ENCODE measurements at places on chromosomes 5 and 9. TPM values are rescaled to one million over a fixed set of nuclear protein-coding genes. Genes with fewer than 3 reads are reported as not detected.

DNA sequence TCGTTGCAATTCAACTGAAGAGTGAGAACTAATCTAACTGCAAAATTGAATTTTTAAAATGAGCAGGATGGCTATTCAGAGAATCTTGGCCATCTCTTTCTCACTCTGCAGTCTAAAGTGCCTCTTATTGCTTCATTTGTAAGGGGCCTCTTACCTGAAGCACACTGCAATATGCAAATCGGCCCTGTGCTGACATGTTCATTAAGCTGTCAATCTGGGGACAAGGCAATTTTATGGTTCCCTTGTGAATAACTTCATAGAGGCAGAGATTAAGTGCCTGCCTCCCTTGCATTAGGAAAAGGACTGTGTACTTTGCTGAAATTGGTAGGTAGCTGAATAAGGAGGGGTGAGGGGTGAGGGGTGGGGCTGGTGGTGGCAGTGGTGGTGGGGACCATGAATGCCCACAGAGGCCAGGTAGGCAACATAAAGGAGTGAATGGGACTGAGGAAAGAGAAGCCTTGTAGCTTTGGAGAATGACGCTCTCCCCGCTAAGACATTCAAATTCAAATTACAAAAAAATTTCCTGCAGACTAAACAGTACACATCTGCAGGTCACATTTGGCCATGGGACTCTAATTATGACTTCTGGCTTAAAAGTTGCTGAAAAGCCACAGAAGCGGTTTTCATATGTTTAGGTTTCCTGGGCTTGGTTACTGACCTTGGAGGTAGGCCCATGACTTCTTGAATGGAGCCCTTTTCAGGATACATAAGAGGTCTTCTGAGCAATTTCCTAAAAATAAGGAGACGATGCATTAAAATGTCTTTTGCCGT, 25.0 kb downstream of the TNFSF8 start:
- DNase-seq = peak; percentile 95

- DNase-seq = peak; percentile 58
Measured at GRCh38 chr5:123512611-123513461, 859 bp downstream of the CSNK1G3 start.

DNA sequence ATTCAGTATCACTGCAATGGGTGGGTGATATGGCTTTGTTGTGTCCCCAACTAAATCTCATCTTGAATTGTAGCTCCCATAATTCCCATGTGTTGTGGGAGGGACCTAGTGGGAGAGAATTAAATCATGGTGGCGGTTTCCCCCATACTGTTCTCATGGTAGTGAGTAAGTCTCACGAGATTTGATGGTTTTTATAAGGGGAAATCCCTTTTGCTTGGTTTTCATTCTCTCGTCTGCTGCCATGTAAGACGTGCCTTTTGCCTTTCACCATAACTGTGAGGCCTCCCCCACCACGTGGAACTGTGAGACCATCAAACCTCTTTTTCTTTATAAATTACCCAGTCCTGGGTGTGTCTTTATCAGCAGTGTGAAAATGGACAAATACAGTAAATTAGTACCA, 9.5 kb upstream of the NANS start:
- DNase-seq = peak; percentile 71

CCDC171 gene
- total RNA-seq = 3.1 TPM
